ENCODE measurements at places on chromosomes 3 and 15. TPM values are rescaled to one million over a fixed set of nuclear protein-coding genes. Genes with fewer than 3 reads are reported as not detected.

DNA sequence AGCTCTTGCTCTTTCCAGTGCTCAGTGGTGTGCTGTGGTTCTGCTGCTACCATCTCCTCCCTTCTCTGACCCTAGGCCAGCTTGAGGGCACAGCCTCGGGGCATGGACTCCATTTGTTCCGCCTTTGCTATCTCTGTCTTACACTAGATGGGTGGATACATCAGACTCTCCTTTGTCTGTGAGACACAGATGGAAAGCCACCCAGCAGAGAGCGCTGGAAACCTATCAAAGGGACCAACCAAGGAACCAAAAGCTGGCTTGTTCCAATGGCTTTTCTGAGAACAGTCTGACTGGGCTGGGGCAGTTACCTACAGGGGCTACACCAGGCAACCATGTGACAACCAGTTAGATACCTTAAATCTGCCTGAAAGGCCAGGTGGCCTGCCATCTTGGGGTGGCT lies 63.8 kb downstream of the NPTN start:
- DNase-seq = no peak

GRCh38 chr3:53618524-53618906 lies 124.1 kb downstream of the CACNA1D start:
- DNase-seq = no peak

DNA sequence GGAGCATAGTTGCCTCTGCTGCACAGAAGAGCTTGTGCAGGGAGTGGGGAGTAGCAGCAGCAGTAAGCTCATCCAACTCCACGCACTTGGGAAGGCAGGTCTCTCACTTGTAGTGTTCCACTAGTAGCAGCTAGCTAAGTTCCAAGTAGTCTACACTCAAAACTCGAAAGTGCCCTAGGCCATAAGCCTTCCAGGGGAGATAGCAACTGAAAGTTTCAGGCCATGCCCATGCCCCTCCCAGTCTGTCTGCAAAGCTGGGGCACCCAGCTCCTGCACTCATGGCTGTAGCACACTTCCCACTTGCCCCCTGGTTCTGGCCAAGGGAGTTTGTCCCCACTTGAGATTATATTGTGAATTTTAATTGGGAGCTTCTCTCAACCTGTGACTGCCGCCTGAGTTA lies 57.5 kb downstream of the MFSD1 start:
- DNase-seq = no peak

The ELL3 gene
- total RNA-seq = 2.2 TPM

Measured in cardiac septum (tissue), 1 donor.